Mammary epithelial cell (primary cell): ENCODE measurements at places on chromosomes 5 and 9. TPM values are rescaled to one million over a fixed set of nuclear protein-coding genes. Genes with fewer than 3 reads are reported as not detected.

DNA sequence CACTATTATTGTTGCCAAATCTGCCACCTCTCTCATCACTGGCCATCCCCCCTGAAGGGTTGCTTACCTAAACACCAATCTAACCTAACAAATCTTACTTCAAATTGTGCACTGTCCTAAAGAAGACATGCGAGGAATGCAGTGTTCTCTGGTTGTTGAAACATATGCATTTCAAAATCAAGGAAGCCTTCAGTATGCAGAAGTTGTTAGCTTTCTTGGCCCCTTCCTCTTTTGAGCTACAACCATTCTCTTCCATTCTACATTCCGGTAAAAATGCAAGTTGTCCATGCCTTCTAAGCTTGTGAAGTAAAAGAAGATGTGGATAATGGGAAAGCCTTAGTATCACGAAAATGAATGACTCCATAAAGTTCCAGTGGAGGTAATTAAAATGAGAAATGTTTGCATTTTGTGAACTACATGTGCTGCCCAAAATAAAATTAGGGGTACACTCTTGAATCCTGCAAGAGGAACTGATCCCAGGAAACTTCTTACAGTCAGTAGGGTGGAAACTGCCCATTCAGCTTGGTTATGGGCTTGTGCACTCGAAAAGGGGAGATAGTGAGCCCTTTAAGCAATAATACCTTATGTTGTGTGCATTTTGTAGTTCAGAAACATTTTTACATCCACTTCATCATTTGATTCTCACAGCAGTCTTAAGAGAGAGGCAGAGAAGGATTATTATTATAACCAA is 77.6 kb upstream of the ADRB2 start:
- DNase-seq, result no peak

- no peak for DNase-seq
Measured at GRCh38 chr9:129610213-129610472, 10.8 kb downstream of the C9orf50 start.

- DNase-seq, result peak; percentile 44
Measured at GRCh38 chr9:116998305-116998704, 311.2 kb downstream of the TRIM32 start.

- no peak for DNase-seq
Measured at GRCh38 chr9:77013206-77013931, 6.1 kb upstream of the FOXB2 start.

HNRNPAB gene
- total RNA-seq, result 195 and 243 TPM in 2 replicates

- no peak for DNase-seq
Measured at GRCh38 chr5:112549127-112549526, 130.1 kb upstream of the EPB41L4A start.

- DNase-seq, result no peak
Measured at GRCh38 chr9:105393576-105394344, 54.1 kb upstream of the FSD1L start.

- DNase-seq, result no peak
Measured at GRCh38 chr5:134964359-134965270, 3.1 kb upstream of the CATSPER3 start.

- DNase-seq, result no peak
Measured at GRCh38 chr9:13128266-13128860, 151.1 kb downstream of the MPDZ start.

GRCh38 chr5:84438456-84438855 is 53.8 kb upstream of the EDIL3 start:
- DNase-seq, result no peak

RNF20 gene
- total RNA-seq, result 24.8 TPM

IZUMO3 gene
- not detected in 2 replicates for total RNA-seq

GRCh38 chr5:103360475-103360874 is 101.9 kb downstream of the MACIR start:
- no peak for DNase-seq

DNA sequence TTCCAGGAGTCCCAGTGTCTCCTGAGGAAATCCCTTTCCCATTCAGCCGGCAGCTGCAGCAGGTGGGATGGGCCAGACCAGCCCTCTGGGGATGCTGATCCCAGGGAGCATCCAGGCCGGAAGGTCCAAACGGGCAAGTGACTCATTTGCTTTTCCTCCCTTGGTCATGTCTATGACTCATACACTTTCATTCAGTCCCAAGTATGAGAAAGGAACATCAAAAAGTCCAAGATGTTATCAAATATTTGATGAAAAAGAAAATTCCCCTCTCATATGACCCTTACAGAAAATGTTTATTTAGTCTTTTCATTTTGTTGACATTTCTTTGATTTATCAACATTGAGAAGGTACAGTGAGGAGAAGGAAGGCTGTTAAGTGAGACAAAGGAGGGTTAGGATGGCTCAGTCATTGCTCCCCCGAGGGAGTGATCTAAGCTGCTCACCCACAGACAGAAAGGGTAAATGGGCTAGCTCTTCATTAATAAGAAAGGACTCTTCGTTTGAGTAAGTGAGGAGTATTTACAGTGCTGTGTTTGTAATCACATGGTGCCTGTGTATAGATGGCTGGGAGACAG is 117.6 kb upstream of the ANKRD55 start:
- peak; percentile 94 for DNase-seq

GABRA6 gene
- total RNA-seq, result not detected

DNA sequence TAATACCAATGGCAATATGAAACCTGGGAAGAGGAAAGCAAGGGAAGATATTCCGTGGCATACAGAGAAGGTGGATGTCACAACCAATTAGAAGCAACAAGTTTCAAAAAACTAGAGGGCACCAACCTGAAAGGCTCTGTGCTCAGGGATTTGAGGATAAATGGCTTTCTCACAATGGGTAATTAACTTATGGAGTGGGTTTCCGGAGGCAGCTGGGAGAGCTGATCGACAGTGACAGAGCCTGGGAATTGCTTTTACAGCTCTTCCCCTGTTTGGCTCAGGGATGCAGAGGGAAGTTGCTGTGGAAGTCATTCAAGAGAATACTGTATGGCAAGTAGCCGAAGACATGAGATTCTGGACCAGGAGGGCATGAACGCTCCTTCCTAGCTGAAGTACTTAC is 237.0 kb downstream of the KIF4B start:
- no peak for DNase-seq

TRPM3 gene
- total RNA-seq, result 0.17 TPM

DNA sequence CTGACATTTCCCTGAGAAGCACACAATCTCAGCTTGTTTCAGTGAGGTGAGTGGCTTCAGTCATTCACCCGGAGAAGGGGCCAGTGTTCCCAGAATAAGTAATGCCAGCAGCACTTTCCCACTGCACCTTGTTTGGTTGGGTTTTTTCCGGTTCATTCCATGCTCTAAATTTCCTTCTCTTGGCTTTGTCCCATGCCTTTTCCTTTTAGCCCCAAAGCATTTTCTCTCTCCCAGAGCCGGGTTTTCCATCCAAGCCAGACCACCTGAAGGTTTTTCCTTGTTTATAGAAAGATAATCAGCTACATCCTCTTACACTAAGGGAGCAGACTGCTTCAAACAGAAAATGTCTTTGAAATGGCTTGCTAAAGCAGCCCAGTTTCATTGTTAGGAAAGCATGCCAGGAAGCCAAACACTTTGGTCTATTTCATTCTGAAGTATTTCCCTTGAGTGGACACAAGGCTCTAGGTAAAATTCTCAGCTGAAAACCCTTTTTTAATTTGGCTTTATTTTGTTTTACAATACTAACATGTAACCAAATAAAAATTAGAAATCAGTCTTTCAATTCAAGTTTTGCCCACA is 501.6 kb downstream of the DTWD2 start:
- no peak for DNase-seq

NPR3 gene
- total RNA-seq, result 5.0 TPM

GRCh38 chr9:4667681-4668080 is 1.4 kb upstream of the SPATA6L start:
- DNase-seq, result no peak

GRCh38 chr9:132894346-132894745 is 15.6 kb downstream of the SPACA9 start:
- DNase-seq, result peak; percentile 59

DNA sequence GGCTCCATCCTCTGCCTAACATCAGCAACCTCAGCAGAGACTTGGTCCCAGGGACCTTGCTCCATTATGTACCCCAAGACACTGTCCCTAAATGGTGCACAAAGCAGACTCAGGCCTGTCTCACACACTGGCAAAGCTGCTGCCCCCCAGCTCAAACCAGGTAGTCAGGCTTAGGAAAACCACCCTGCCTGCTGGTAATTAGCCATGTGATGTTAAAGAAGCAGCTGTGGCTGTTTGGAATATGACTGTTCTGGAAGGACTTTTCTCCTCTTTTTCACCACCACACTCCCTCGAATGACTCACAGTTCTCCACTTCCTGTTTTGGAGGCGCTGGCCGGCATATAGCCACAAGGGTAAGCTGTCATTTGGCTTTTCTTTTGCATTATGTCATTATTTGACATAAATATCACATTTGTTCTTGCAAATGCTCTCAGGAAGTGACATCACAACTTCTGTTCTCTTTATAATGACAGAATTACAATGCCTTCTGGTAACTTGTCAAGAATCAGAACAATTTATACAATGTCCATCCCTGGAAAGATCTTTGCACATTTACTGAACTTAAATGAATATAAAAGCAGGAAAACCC is 113.9 kb downstream of the SUSD1 start:
- peak; percentile 97 for DNase-seq

DNA sequence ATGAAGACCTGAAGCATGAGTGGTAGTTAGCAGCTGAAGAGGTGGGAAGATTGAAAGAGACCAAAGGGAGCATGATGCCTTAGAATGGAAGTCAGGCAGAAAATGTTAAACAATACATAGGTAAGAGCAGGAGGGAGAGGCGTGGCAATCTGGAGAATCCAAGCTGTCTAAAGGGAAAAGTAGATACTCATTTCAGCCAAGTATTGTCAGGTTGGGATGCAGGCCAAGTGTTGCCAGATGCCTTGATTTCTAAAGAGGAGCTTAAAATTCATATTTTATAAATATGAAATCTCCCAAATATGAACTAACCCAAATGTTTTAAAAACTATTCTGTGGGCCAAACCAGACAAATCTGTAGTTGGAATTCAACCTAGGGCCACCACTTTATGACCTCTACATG is 4.2 kb downstream of the PAM start:
- DNase-seq, result no peak

GBGT1 gene
- 0.83 TPM for total RNA-seq

ENDOG gene
- 40.3 TPM for total RNA-seq

- peak; percentile 8 for DNase-seq
Measured at GRCh38 chr5:18000744-18001143, 366.5 kb downstream of the TAF11L14 start.

DPYSL3 gene
- 2.8 TPM for total RNA-seq

GRCh38 chr5:55899344-55899743 is 48.2 kb downstream of the IL31RA start:
- peak; percentile 22 for DNase-seq

DNA sequence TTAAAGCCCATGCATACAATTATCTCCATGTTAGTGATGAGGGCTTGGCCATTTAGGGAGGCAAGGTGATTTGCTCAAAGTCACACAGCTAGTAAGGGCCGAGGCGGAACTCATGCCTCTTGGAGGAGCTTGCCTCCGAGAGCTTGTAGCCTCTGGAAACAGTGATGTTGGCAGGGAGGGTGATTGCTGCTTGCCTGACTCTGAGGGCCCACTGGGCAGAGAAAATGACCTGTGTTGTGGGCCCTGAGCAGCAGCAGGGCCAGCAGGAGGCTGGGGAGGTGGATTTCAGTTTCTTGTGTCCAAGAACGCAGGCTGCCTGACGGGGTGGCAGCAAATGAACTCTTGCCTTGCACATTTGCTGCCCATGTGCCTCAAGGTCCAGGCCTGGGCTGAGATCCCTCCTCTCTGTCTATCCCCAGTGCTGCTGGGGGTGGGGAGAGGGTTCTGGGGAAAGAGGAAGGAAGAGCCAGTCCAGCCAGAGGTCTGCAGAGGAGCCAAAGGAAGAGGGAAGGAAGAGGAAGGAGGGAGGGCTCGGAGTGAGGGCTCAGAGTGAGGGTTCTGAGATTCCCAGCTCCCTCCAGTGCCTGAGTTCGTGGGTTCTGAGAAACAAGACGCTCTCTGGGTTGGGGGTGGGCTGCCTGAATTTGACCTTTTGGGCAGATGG is 16.2 kb upstream of the PTGS1 start:
- DNase-seq, result no peak

DNA sequence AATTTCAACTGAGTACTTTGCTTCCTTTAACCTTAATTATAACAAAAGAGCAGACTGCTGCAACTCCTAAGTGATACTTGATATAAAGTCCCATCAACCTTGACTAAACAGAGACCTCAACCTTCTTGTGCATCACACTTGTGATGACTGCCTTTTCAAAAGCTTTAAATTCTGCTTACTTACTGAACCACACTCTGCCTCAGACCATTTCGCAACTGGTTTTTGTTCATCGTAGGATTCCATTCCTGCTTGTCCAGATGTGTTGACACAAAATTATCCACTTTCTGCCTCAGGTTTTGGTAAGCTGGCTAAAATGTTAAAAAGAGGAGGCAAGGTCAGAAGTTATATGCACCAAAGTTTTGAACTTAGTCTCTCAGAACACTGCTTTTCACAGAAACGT is 3.5 kb downstream of the BOD1 start:
- peak; percentile 20 for DNase-seq

GRCh38 chr5:131296213-131296672 is 32.4 kb downstream of the CDC42SE2 start:
- no peak for DNase-seq

CD180 gene
- 0.17 TPM for total RNA-seq

IL13 gene
- total RNA-seq, result 0.27 TPM in 1 of 2 replicates, not detected in the other

DNA sequence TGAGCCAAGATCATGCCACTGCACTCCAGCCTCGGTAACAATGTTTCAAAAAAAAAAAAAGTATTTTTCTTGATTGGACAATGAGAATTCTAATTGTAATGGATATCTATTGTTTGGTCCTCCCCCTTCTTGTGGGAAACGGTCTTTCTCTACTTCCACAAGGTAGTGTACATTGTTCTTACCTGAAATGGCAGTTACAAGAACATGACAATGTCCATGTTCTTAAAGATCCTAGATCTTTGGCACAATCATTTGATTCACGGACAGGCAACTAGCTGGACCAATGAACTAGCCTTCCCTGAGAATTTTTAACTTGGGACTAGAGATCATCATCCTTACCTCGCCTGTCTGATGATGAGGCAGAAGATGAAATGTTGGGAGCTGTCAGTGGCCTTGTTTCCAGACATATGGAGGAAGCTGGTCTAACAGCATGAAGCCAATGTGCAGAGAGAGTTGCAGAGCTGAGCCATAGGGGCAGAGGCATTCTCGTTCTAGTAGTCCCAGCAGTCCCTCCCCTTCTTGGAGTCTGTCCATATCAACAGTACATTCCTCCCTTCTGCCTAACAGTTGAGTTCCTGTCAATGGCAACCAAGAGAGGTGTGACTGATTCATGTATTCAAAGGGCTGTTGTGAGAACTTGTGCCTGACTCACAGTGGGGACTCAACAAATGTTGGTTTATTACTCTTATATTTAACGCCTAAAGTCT is 2.1 kb upstream of the MARCHF6 start:
- DNase-seq, result peak; percentile 89
